ENCODE measurements at places on chromosomes 5 and 9. TPM values are rescaled to one million over a fixed set of nuclear protein-coding genes. Genes with fewer than 3 reads are reported as not detected.

PDGFRB gene
- total RNA-seq = 0.76 TPM

SEMA4D gene
- 263 TPM for total RNA-seq

SPATA31E1 gene
- not detected for total RNA-seq

SLC45A2 gene
- total RNA-seq = not detected

FCN1 gene
- total RNA-seq = not detected

IL33 gene
- not detected for total RNA-seq

RMI1 gene
- total RNA-seq = 17.6 TPM

LRRC19 gene
- not detected for total RNA-seq

ACSL6 gene
- 6.7 TPM for total RNA-seq

GRIN3A gene
- total RNA-seq = not detected

TXNDC15 gene
- 38.8 TPM for total RNA-seq

PCDHB6 gene
- not detected for total RNA-seq

LVRN gene
- 1.9 TPM for total RNA-seq

CDC20B gene
- not detected for total RNA-seq

PCDHA10 gene
- total RNA-seq = not detected

SLC24A2 gene
- total RNA-seq = not detected

NAIP gene
- 8.5 TPM for total RNA-seq

NR5A1 gene
- total RNA-seq = not detected

TUSC1 gene
- total RNA-seq = not detected

FAM78A gene
- 50.2 TPM for total RNA-seq

IFT74 gene
- 10.3 TPM for total RNA-seq

IFNA14 gene
- total RNA-seq = not detected

RPS14 gene
- total RNA-seq = 2,772 TPM

DNM1 gene
- total RNA-seq = 9.2 TPM

AK8 gene
- not detected for total RNA-seq

PCDHB8 gene
- not detected for total RNA-seq

LIFR gene
- total RNA-seq = 0.16 TPM

SUB1 gene
- 263 TPM for total RNA-seq

EMB gene
- 93.9 TPM for total RNA-seq

NPDC1 gene
- total RNA-seq = 66.3 TPM

IFNE gene
- total RNA-seq = not detected

CARTPT gene
- total RNA-seq = not detected

CTNNA1 gene
- total RNA-seq = 63.6 TPM

C9orf153 gene
- total RNA-seq = 1.0 TPM

CDKN2A gene
- total RNA-seq = 6.4 TPM

BTNL8 gene
- not detected for total RNA-seq

CCNJL gene
- not detected for total RNA-seq

TBCA gene
- 116 TPM for total RNA-seq

PDZD2 gene
- not detected for total RNA-seq

LOX gene
- not detected for total RNA-seq

RMRP gene
- total RNA-seq = 10,768 TPM

CERT1 gene
- total RNA-seq = 24.9 TPM

CAMSAP1 gene
- 46.2 TPM for total RNA-seq

KCNV2 gene
- total RNA-seq = not detected
